ENCODE measurements at places on chromosomes 7 and 10.

DNA sequence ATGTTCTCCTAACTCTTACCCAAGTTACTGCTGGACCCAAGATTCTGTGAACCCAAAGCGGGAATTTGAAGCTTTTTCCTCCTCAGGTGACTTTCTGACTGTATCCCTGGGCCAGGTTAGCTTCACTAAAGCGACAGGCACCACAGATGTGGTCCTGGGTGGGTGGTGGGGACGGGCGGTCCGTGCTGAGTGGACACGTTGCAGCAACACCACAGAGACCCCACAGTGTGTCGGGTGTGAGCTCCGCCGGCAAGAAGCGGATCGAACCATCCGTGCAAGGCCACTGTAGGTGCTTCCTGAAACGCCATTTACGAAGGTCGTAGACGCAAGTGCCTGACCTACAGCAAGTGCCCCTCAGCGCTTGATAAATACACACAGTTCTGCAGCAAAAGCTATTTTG is 325.9 kb downstream of the ADARB2 start:
- DNase-seq, result no peak

DNA sequence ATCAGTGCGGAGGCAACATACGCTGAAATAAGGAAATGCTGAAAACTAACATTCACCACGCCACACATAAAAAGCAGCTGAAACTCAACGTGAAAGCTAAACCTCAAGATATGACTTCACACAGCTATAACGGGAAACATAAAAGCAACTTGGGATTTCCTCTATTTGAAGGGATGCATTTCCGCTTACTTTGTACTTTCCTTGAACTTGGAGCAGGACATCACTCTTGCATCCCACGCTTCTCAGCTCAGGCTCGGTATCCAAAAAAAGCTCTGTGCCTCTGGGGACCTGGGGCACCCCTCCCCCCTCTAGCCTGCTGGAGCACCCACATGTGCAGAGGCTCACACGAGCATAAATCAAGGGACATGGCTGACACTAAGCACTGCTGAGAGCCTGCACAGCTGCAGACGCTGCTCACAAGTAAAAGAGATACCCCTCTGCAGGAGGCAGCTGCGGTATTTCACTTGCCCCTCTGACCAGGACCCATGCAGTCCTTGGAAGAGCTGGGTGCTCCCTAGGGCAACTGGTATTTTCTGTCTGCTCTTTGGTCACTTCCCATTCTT is 34.2 kb downstream of the PARD3 start:
- DNase-seq, result peak; percentile 35

- DNase-seq, result no peak
Measured at GRCh38 chr10:117370205-117370604, 5.0 kb downstream of the PDZD8 start.

- no peak for DNase-seq
Measured at GRCh38 chr10:94025806-94026205, 32.1 kb downstream of the PLCE1 start.

DNA sequence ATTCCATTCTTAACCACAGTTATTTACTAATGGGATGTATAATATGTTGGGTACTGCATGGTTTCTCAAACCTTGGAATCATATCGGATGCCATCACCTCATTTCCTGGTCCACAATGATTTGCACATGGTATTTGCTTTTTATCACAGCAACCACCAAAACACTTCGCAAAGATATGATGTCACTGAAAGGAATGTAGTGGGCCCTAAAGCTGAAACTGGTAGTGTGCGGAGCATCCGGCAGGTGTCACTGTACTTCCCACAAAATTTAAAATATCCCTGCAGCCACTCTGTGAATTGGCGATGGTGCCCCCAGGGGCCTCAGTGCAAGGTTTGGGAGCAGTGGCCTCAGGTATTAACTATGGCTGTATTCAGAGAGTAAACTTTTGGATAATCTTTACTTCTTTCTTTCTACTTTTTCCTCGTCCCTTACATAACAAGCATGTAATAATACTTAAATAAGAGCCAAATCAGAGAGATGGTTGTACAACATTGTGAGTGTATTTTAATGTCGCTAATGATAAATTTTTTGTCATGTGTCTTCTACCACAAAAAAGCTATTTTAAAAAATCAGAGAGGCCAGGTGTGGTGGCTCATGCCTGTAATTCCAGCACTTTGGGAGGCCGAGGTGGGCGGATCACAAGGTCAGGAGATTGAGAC is 66.2 kb downstream of the FAM241B start:
- DNase-seq, result peak; percentile 90

DNA sequence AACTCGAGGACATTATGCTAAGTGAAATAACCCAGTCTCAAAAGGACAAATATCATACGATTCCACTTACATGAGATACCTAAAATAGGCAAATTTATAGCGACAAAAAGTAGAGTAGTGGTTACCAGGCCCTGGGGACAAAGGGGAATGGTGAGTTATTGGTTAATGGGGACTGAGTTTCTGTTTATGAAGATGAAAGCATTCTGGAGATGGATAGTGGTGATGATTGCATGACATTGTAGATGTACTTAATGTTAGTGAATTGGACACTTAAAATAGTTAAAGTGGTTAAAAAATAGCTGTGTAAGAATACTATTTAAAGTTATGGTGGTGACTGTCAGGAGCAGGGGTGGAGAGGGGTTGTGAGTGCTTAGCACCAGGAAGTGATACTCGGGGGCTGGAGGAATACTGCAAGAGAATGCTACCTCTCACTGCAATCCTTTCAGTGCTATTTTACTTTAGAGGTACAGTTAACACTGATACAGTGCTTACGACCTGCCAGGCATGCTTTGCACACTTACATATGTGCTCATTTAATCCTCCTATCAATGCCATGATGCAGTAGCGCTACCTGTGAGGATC is 16.7 kb upstream of the TEX36 start:
- no peak for DNase-seq

- DNase-seq, result no peak
Measured at GRCh38 chr7:26212921-26213718, 11.6 kb downstream of the CBX3 start.

GRCh38 chr7:35754741-35755140 is 46.1 kb upstream of the SEPTIN7 start:
- DNase-seq, result no peak

- no peak for DNase-seq
Measured at GRCh38 chr7:65988084-65988483, 6.1 kb upstream of the GUSB start.

GRCh38 chr7:131285556-131285955 is 42.1 kb upstream of the MKLN1 start:
- no peak for DNase-seq

- DNase-seq, result peak; percentile 42
Measured at GRCh38 chr10:116490028-116490662, 55.6 kb upstream of the PNLIP start.

DNA sequence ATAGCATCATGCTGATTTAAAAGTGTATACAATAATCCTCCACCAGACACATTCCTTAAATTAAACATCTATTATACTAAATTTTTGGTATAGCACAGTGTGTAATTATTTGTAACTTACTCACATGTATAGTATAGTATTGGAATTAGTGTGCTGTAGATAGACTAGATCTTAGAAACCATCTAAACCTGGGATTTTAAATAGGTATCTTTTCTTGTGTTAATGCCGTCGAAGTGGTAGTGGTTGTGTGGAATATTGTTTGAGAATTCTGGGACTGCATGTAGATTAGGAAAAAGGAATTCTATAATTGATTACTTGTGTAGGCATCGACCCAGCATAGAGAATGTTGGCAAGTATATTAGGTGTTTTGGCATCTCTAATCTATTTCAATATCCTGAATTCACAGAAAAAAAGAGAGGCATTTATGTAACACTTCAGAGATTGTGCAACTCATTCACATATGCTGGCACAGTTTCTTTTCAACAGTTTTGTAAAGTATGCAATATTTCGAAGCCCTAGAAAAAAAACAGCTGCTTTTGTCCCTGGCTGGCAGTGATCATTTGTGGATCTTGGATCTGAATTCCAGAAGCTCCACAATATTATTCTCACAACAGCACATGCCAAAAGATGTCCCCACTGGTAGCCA is 145.5 kb upstream of the AGR3 start:
- DNase-seq, result no peak

DNA sequence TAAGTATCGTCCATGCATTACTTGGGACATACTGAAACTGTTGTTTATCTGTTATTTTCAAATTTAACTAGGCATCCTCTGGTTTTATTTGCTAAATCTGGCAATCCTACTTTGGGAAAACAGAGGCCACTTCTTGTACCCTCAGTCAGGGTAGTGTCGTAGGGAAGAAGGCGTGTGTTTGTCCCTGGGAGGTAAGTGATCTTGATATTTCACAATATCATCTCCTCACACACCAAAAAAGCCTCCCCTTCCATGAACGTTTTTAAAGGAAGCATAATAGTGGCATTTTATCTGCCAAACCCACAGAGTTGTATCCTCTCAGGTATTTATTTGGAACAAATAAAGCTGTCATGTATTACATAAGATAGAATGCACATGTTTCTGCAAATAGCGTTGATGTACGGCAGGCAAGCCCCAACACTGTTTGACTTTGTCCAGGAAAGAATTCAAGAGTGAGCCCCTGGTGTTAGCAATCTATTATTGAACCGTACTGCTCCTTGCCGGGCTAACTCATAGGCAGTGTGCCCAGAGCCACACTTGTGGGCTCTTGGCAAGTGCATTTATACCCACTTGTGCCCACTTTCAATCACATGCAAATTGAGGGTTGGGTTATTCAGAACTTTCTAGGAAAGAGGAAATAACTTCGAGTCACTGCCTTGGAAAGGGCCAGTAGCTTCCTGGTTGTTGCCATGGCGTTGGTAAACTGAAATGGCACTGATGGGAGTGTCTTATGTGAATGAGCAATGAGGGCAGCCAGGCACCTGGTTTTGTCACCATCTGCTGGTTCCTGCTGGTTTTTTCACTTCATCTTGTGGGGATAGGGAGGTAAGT is 266.0 kb downstream of the USP6NL start:
- DNase-seq, result no peak

- no peak for DNase-seq
Measured at GRCh38 chr10:3570131-3570729, 214.8 kb downstream of the KLF6 start.

DNA sequence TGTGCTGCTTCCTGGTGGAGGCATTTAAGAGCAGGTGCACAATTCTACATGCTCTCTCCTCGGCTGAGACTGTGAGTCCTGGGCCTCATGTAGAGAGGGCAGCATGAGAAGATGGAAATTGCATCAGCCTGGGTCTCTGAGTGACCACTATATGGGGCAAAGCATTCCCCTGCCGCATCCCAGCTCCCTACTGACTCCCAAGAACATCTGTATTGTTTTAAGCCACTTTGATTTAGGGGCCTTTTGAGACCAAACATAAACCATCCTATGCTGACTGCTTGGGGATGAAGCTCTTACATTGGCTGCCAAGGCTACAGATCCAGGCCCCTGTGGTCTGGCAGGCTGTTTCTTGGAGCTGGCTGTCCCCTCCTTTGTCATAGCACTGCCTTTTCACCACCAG is 101.3 kb upstream of the TBX20 start:
- no peak for DNase-seq

GRCh38 chr10:114077815-114078219 is 34.2 kb downstream of the ADRB1 start:
- DNase-seq, result no peak

GRCh38 chr7:2444476-2444875 is 31.7 kb downstream of the GRIFIN start:
- DNase-seq, result no peak

DNA sequence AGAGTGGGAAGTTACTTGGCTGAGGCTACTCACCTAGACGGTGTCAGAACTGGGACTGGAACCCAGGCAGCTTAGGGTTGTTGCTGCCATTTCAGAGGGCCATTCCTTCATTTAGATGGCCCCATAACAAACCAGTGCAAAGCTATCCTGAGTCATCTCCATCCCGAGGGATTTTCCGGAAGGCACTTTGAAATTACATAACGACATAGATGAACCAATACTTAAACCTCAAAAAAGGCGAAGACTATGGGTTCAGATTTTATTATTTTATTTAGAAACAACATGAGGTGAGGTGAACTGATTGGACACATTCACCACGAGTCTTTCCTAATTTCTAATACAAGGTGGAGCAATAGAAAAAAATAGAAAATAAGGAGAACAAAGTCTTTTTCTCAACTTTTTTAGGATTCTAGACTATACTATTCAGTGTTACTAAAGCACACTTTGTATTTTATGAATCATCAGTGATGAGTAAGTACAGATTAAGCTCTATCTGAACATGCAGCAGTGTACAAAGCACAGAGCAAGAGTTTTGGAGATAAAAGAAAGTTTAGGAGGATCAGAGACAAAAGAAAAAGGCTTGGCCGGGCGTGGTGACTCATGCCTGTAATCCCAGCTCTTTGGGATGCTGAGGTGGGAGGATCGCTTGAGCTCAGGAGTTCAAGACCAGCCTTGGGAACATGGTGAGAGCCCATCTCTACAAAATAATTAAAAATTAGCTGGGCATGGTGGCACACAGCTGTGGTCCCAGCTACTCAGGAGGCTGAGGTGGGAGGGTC is 79.5 kb upstream of the SVIL start:
- DNase-seq, result peak; percentile 92

DNA sequence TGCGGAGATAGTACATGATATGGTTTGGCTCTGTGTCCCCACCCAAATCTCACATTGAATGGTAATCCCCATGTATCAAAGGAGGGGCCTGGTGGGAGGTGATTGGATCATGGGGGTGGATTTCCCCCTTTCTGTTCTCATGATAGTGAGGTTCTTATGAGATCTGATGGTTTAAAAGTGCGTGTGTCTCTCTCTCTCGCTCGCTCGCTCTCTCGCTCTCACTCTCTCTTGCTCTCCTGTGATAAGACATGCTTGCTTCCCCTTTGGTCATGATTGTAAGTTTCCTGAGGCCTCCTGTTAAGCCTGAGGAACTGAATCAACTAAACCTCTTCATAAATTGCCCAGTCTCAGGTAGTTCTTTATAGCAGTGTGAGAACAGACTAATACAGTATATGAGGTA is 171.9 kb downstream of the NSUN6 start:
- no peak for DNase-seq

- no peak for DNase-seq
Measured at GRCh38 chr7:132757783-132758182, 181.5 kb upstream of the PLXNA4 start.

DNA sequence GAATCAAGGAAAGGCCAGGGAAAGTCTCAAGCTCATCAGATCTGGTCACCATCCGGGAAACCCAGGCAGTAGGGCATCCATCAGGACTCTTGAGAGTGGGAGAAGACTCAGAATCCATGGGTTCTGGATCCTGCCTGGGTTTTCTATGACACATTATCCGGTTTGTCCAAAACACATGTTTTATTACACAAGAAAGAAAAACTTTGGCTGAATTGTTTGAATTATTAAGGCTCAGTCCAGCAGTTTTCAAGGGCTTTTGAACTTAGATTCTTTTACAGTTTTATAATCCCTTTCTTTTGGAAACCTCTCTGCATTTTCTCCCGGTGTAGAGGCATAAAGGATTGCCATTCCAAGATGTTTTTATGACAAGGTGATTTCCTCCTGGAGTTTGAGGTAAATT is 528.5 kb upstream of the MGMT start:
- no peak for DNase-seq
